ENCODE measurements at places on chromosomes 3 and 15.
A peak's percentile ranks its signal among the peaks of the same experiment; 100 is the strongest.

DNA sequence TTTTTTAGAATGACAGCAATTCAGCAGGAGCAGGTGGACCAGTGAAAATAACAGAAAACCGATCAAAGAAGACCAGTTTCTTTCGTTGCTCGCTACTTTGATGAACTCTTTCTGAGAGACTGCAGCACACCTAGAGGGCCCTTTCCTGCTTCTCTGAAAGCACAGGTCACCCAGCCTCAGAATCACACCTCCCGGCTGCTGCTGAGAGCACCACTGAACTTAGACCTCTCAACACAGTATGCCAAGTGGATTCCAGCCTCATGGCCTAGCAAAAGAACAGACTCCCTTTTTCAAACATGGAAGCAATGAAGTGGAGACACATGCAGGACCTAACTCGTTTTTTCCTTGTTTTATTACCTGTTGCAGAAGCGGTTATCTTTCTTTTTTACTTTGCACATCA lies 13.9 kb upstream of the APH1B start:
- no peak for DNase-seq

GRCh38 chr3:141452045-141452444 lies 34.8 kb upstream of the RASA2 start:
- DNase-seq = peak; percentile 23

DNA sequence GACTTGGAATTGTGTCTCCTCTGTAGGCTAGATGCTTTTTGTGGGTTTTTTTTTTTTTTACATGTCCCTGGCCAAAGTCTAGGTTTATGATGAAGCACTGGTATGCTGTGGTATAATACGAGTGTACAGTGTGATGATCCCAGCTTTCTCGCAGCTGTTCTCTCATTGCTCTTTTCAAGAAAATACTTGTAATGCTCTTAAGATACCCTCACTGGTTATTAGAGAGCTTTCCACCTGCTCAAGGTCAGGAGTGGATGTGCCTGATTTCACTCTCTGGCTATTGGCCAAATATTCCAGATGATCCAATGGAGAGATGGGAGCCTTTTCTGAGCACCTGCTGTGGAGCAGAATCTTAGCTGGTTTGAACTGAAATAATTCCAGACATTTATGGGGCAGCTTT lies 215.1 kb downstream of the MYRIP start:
- no peak for DNase-seq

DNA sequence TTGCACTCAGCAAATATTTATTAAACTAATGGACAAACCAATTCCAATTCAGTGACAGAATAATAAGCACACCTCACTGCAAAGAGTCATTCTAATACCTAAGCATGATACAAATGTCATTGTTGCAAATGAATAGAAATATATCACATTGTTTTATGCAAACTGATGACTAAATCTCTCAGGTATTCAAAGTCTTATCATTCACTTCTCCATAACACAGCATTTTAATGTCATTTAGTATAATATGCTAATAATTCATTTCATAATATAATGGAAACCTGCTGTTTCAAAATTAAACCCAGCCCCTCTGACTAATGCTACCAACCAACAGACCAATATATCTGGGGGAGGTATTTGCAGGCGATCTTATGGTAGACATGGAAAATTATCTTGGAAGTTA lies 71.8 kb downstream of the FGF7 start:
- DNase-seq = no peak

- DNase-seq = no peak
Observed at GRCh38 chr3:195808741-195809290, 2.9 kb downstream of the MUC4 start.

GRCh38 chr3:183954875-183955274 lies 62.8 kb downstream of the ABCC5 start:
- DNase-seq = no peak

GRCh38 chr3:126526668-126527005 lies 2.7 kb downstream of the CHST13 start:
- no peak for DNase-seq

- no peak for DNase-seq
Observed at GRCh38 chr3:123080864-123081562, 14.2 kb downstream of the PDIA5 start.

- no peak for DNase-seq
Observed at GRCh38 chr15:63189941-63190768, 749 bp downstream of the RAB8B start.

DNA sequence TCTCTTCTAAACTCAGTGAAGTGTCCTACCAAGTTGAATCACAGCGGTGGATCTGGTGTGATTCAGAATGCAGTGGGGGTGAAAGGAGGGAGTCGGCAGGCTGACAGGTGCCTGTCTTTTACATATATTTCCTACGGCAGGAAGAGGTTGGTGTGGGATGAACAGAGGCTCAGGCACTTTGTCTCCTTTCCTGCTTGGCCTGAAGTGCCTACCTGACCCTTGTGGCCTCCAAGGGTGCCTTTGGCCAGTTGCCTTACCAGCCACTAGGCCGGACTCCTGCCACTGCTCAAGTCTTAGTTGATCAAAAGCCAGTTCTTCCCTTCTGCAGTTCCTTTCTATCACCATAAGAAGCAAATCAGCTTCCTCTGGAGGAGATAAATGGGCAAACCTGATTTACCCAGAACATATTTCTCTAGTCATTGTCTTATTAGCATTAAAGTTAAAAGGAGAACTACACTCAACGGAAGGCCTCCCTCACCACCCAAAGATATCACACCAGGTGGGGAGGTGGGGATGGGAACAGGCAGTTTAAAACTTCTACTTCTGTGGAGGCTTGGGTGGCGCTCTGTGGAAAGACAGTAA lies 52.1 kb downstream of the CRTC3 start:
- DNase-seq = no peak

- DNase-seq = no peak
Observed at GRCh38 chr3:69273896-69274295, 112.0 kb downstream of the FRMD4B start.

GRCh38 chr3:86282106-86282787 lies 708.7 kb downstream of the VGLL3 start:
- DNase-seq = no peak

GRCh38 chr3:196837819-196838420 lies 29.8 kb upstream of the SENP5 start:
- no peak for DNase-seq

- no peak for DNase-seq
Observed at GRCh38 chr3:125556314-125556713, 36.3 kb upstream of the SNX4 start.

DNA sequence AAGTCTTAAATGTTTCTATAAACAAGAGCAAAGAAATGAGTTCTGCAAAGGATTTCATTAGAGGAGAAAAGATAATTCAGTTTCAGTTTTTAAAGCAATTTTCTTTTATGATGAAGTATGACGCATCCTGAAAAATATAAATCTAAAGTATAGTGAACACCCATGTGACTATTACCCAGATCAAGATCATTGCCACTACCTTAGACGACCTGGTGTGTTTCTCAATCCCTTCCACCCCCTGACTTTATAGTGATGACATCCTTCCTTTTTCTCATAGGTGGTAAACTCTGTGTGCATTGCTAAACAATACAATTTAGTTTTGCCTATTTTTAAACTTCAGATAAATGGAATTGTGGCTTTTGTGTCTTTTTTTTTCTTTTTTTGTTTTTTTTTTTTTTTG lies 8.4 kb downstream of the STT3B start:
- no peak for DNase-seq

DNA sequence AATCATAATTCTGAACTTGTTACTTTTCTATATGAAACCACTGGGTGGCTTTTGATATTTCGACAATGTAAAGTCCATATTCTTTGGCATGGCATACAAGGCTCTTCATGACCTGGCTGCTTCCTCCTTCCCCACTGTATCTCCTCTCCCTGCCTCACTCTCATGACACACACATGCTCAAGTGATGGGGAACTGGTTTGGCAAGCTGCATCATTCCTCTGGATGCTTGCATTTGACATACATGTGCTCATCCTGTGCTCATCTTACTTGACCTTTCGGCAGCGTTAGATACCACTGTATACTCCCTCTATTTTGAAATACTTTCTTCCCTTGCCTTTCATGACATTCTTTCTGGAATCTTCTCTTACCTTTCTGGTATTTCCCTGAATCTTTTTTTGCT lies 51.8 kb upstream of the ZDHHC23 start:
- DNase-seq = no peak

DNA sequence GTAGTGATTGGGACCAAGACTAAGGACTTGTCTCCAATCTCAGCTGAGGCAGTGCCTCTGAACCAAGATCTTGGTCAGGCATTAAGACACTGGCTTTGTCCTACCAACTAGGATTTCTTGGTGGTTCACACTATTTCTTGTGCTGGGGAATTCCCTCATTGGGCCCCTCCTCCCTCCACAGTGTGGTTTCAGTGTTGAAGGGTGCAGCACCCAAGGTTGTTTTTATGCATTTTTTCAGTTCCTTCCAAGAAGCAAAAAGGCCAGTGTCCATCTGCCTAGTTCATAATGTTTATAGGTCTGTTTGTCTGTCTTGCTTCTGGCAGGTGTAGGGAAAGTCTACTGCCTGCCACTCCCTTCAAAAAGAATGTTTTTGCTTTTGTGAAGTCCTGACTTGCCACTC lies 10.6 kb upstream of the ITPKA start:
- DNase-seq = no peak

DNA sequence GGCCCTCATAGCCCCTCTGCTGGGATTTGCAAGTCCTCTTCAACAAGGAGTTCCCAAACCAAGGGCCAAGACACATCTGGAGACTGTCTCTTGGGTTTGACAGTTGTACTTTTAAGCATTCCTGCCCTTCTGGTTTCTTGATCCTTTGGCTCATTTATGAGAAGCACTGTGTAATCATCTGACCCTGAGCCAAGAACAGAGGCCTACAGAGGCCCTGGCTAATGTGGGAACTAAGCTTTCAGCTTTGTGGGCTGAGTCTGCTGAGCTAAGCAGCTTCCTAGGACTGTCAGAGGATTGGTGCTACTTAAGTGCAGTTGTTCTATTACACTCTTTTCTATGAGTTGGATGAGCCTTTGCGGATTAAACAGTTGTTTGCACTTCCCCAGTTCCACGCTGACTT lies 178.3 kb downstream of the KBTBD8 start:
- no peak for DNase-seq

Measured in substantia nigra (tissue), 51 donors.